ENCODE measurements at places on chromosomes 4 and X. TPM values are rescaled to one million over a fixed set of nuclear protein-coding genes. Genes with fewer than 3 reads are reported as not detected.

G3BP2 gene
- total RNA-seq: 146 TPM

PAGE1 gene
- not detected for total RNA-seq

XAGE1A gene
- not detected for total RNA-seq

ARR3 gene
- total RNA-seq: not detected

PCDH19 gene
- 0.66 TPM for total RNA-seq

CXCL6 gene
- total RNA-seq: 3.4 TPM

GAGE1 gene
- total RNA-seq: 0.49 TPM

BANK1 gene
- total RNA-seq: 2.9 TPM

TLR1 gene
- 16.6 TPM for total RNA-seq

XK gene
- 2.8 TPM for total RNA-seq

IBSP gene
- total RNA-seq: 2.1 TPM

VBP1 gene
- total RNA-seq: 36.9 TPM

CRMP1 gene
- total RNA-seq: 1.4 TPM

RAB39B gene
- total RNA-seq: 1.2 TPM

TCEAL7 gene
- total RNA-seq: 8.1 TPM

INTS6L gene
- 10.5 TPM for total RNA-seq

CXorf51A gene
- total RNA-seq: not detected

FREM3 gene
- total RNA-seq: 0.12 TPM

KLF8 gene
- 5.0 TPM for total RNA-seq

TCEAL8 gene
- 52.5 TPM for total RNA-seq

PABPC1L2B gene
- total RNA-seq: not detected

CT45A1 gene
- not detected for total RNA-seq

FRMD7 gene
- 0.12 TPM for total RNA-seq

MEPE gene
- not detected for total RNA-seq

ABLIM2 gene
- total RNA-seq: 11.3 TPM

ERAS gene
- total RNA-seq: not detected

SSX2B gene
- 0.26 TPM for total RNA-seq

FHIP1A gene
- total RNA-seq: 17.7 TPM

CACNA1F gene
- 0.20 TPM for total RNA-seq
